A549 treated with dexamethasone at 1 μM for 4 hours (cell line): ENCODE measurements at places on chromosomes 6 and 20. TPM values are rescaled to one million over a fixed set of nuclear protein-coding genes. Genes with fewer than 3 reads are reported as not detected.

Gene SDHAF4
- 2.7 to 5.0 TPM (median 4.1 TPM) in 5 replicates for total RNA-seq

Gene NOTCH4
- 0.59 to 0.98 TPM (median 0.75 TPM) in 5 replicates for total RNA-seq

Gene ZKSCAN8
- total RNA-seq, result 3.2 to 6.5 TPM (median 5.2 TPM) in 5 replicates

Gene IPCEF1
- total RNA-seq, result 0.07 to 0.24 TPM (median 0.11 TPM) in 5 replicates

Gene ALDH8A1
- 0.06 to 0.22 TPM (median 0.15 TPM) in 5 replicates for total RNA-seq

Gene RNF39
- total RNA-seq, result 0.06 to 0.10 TPM in 2 of 5 replicates, not detected in the others

Gene ADGRF1
- 0.04 to 0.09 TPM in 2 of 5 replicates, not detected in the others for total RNA-seq

Gene DEF6
- 0.05 to 0.06 TPM (median 0.06 TPM) in 3 of 5 replicates, not detected in the others for total RNA-seq

Gene TAAR8
- not detected in 5 replicates for total RNA-seq

Gene SMOC2
- total RNA-seq, result 0.07 TPM in 1 of 5 replicates, not detected in the others

Gene AIF1
- not detected in 5 replicates for total RNA-seq

Gene GJA10
- not detected in 5 replicates for total RNA-seq

Gene PHACTR3
- 0.40 to 0.73 TPM (median 0.49 TPM) in 5 replicates for total RNA-seq

Gene LPIN3
- 8.1 to 19.2 TPM (median 13.6 TPM) in 5 replicates for total RNA-seq

Gene POM121L2
- 0.02 TPM in 1 of 5 replicates, not detected in the others for total RNA-seq

Gene DSP
- total RNA-seq, result 36.3 to 56.9 TPM (median 48.8 TPM) in 5 replicates

Gene FABP7
- total RNA-seq, result not detected in 5 replicates

Gene RIN2
- 20.3 to 24.9 TPM (median 23.5 TPM) in 5 replicates for total RNA-seq

Gene FNDC1
- total RNA-seq, result 0.08 to 0.14 TPM (median 0.11 TPM) in 5 replicates
